CD4-positive, alpha-beta T cell treated with Interleukin-10 for 1 hour (primary cell): ENCODE measurements at places on chromosomes 16 and 17.

GRCh38 chr17:7004398-7005253 lies 7.8 kb upstream of the RNASEK start:
- peak; percentile 87 for DNase-seq

DNA sequence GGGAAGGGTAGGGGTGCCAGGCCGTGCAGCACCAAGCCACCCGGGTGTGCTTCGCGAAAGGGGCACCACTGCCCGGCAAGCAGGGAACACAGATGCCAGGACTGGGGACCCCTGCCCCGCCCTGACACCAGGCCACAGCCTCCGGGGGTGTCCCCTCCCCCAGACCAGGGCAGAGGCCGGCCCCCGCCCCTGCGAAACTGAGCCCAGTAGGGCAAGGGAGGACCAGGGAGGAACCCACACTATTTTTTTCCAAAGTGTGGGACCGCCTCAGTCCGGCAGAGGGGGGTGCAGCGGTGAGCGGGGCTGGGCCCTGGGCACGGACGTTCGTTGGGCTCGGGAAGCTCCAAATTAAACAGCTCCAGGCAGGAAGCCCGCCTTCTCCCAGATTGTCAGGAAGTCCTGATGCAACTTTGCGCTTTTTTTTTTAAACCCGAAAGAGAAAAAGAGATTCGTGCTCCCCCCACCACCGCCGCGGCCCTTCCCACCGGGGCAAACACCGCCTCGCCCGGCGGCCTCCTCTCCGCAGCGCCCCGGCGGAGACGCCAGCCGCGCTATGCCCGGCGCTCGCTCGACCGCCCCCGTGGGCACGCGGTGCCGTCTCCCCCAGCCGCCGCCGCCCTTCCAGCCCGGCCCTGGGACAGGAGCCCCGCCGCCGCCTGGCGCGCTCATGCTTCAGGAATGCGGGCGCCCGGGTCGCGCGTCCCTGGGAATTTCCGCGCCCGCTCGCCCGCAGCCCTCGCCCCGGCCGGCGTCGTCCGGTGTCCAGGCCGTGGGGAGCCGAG lies 755 bp downstream of the PIEZO1 start:
- peak; percentile 48 for DNase-seq

GRCh38 chr17:81383504-81384421 lies 11.5 kb upstream of the BAHCC1 start:
- DNase-seq, result no peak

DNA sequence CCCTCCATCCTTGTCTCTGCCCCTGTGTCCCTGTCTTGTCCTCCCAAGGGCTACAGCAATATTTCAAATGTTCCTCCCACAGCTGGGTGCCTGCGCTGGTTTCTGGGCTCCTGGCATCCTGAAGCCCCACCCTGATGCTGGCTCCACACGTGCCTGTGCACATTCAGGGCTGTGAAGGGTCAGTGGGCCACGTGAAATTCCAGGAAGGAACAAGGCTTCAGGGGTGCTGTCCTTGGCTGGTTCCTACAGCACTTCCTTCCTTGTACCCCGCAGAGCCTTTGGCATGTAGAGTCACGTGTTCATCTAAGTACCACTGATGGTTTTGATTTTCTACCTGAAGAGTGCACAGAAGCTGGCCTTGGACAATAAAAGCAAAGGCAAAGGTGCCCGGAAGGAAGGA lies 57.7 kb upstream of the NLK start:
- no peak for DNase-seq

- DNase-seq, result no peak
Observed at GRCh38 chr17:57104461-57105175, 19.6 kb downstream of the AKAP1 start.

DNA sequence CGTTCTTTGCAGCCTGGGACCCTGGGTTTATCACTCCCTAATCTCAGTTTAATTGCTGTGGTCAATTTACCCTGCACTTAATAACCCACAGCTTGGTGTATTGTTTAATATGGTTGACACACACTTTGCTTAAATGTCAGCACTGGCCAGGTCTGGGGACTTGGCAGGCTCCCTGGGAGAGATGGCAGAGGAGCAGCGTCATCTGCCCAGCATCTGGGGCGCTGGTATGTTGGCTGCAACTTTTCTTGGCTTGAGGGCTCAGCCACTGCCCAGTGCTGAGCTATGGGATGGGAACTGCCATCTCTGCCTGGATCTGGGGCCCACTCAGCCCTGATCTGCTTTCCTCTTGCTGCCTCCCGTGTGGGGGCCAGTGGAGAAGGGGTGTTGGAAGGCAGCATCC lies 115.7 kb upstream of the IRX3 start:
- no peak for DNase-seq

DNA sequence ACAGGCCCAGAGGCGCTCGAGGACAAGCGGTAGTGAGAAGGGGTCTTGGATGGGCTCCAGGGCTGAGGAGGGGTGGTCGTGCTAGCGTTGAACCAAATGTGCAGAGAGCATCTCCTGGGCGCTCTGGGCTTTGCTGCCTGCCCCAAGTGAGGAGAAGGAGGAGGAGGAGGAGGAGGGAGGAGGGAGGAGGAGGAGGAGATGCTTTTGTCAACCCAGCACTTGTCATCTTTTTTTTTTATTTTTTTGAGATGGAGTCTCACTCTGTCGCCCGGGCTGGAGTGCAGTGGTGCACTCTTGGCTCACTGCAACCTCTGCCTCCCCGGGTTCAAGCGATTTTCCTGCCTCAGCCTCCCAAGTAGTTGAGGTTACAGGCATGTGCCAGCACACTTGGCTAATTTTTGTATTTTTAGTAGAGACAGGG lies 59.8 kb downstream of the PGS1 start:
- DNase-seq, result no peak

DNA sequence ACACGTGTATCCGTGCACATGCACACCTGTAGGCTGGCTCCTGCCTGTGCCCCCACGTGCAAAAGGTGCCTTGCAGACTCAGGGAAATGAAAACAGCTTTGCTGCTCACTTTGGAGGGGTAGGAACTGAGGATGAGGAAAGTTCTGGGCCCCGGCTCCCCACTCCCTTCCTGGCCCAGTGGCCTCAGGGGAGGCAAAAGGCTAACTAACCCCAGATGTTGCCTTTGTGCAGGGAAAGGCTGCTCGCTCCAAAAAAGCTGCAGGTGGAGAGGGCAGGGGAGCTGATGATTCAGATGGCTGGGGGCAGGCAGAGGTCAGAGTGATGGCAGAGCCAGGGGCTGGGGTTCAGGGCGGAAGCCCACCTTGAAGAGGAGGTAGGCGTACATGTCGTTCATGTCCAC lies 12.4 kb downstream of the PLCD3 start:
- no peak for DNase-seq

DNA sequence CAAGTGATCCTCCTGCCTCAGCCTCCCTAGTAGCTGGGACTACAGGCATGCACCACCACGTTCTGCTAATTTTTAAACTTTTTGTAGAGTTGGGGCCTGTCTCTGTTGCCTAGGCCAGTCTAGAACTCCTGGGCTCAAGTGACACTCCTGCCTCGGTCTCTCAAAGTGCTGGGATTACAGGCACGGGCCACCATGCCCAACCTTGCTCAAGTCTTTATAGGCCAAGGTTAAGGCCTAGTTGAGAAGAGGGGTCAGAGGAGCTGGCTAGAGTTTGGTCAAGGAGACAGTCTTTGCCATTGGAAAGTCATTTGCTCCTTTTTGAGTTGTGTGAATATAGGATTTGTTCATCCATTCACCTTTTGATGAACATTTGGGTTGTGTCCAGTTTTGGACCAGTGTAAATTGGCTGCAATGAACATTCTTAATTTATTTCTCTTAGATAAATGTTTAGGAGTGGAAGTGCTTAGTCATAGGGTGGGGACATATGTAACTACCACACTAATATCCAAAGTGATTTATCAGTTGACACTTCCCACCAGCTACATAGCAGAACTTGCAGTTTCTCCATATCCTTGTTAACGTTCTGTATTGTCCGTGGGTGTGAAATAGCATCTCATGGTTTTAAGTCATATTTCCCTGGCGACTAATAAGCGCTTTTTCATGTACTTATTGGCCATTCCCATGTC lies 30.7 kb upstream of the ARHGAP17 start:
- DNase-seq, result no peak

DNA sequence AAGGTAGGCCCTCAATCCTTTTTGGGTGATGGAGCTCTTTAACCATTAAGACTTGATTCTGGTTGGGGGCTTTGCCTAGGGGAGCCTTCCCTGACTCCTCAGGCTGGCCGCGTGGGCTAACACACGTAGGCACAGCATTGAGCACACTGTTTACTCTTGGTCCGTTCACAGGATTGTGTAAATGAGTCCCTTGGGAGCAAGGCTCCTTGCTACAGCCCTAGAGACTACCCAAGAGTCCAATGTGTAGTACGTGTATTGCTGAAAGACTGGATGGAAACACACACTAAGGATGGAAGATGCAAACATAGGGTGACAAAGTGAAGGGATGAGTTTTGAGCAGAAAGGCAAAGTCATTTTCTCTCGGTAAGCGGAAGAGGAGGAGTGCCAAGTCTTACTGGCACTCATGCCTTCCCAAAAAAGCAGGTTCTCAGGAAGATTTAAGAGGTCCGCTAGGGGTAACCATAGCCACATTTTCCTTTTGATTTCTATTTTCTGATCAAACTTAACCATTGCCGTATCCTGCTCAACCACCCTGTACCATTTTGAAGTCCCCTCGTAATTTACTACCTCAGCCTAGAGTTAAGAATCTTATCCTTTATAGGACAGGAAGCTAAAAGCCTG lies 911 bp upstream of the ITGA2B start:
- DNase-seq, result no peak

DNA sequence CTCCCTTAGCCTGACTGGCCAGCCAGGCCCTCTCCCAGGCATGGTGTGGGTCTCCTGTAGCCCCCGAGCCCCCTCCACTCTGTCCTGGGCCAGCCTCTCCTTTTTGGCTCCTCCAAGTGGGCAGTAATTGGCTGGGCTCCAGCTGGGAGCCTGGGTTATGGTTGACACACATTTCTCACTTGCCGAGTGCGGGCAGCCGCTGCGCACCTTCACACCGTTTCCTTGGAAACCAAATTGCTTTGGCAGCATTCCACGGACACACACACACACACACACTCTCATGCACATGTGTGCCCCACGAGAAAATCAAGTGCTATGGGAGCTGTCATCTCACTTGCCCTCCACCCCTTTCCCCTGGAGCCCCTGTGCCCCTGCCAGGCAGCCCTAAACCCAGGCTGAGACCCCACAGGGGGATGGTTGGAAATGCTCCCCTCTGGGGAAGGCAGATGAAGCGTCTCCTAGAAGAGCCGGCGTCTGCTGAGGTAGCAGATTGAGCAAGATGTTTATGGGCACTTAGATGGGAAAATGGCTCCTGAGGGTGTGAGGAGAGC lies 402.7 kb upstream of the TNRC6C start:
- peak; percentile 13 for DNase-seq

DNA sequence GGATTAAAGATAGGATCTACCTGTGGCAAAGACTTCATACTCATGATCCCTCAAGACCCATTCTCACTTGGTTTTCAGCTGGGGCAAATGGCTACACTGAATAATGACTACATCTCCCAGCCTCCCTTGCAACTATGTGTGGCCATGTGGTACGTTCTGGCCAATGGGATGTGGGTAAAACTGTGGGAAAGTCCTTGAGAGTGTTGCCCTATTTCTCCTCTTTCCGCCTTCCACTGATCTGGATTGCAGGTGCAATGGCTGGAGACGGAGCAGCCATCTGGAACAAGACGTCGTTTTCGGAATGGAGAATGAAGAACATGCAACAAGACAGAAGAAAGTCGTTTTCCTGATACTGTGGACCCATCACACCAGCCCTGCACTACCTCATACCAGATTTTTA lies 48.5 kb downstream of the HAPSTR1 start:
- no peak for DNase-seq

DNA sequence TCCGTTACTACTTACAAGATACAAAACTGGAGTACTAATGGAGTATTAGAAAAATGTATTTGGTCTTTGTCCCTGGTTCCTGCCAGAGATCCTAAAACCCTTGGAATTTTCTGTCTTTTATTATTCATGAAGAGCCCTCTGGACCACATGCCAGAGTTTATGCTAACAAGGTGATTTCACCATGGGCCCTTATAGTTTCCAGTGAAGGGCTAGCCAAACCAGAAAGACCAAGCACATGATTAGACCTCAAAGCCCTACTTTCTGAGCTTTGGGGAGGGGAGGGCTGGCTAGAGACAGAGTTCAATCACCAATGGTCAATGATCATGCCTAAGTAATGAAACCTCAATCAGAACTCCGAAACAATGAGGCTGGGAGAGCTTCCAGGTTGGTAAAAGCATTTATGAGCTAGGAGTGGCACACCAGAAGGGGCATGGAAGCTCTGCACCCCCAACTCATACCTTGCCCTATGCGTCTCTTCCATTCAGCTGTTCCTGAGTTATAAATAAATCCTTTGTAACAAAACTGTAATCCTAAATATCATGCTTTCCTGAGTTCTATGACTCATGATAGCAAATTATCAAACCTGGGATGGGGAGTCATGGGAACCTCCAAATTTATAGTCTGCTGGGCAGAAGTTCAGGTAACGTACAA lies 10.4 kb downstream of the DCUN1D3 start:
- no peak for DNase-seq

GRCh38 chr17:58232707-58233156 lies 5.7 kb upstream of the LPO start:
- peak; percentile 16 for DNase-seq

DNA sequence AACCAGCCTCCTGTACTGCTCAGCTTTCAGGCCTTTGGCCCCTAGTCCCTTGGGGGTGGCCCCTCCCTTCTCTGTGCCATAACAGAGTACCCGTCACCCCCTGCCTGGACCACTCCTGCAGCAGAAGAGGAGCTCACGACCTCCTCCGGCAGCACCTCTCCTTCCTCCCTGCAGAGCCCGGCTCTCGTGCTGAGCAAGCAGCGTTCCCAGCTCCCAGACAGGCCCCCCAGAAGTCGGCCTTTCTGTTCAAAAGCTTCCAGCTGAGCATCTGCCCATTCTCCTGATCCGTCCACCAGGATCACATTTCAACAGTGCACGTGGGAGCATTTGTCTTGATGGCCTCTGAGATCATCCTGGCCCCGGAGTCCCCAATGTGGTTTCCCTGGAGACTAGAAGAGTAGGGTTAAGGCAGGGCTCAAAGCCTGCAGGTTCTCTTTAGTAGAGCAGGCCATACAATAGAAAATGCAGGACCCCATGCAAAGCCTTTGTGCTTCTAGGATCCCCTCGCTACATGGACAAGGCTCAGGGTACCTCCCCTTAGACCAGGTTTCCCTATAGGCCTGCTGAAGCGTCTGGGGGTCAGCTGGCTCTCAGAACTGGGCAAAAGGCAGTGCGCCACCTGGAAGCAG lies 35.6 kb downstream of the NLRC3 start:
- DNase-seq, result no peak

DNA sequence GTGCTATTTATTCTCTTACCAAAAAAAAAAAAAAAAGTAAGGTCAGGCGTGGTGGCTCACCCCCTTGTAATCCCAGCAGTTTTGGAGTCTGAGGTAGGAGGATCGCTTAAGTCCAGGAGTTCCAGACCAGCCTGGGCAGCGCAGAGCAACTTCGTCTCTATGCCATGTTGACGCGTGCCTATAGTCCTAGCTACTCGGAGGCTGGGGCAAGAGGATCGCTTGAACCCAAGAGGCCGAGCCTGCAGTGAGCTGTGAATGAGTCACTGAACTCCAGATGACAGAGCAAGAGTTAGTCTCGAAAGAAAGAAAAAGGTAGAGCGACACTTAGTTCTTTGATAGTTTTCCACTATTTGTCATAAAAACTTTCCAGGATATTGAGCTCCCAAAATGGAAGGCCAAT lies 1.4 kb upstream of the TENT4B start:
- no peak for DNase-seq
